ENCODE measurements at places on chromosomes 1 and 21.

- no peak for DNase-seq
Measured at GRCh38 chr1:3657096-3657475, 4.8 kb downstream of the TP73 start.

DNA sequence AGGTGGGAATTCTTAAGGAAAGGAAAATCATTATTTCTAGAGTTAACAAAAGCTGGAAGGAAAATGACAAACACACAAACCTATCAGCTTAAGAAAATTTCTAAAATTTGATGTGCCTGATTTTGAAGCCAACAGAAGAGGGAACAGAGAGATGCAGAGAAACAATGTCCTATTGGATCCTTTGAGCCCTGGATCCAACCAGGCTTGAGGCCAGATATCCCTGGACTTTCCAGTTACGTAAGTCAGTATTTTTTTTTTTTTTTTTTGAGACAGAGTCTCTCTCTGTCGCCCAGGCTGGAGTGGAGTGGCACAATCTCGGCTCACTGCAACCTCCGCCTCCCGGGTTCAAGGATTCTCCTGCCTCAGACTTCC, 648.9 kb downstream of the KIF26B start:
- DNase-seq: no peak

DNA sequence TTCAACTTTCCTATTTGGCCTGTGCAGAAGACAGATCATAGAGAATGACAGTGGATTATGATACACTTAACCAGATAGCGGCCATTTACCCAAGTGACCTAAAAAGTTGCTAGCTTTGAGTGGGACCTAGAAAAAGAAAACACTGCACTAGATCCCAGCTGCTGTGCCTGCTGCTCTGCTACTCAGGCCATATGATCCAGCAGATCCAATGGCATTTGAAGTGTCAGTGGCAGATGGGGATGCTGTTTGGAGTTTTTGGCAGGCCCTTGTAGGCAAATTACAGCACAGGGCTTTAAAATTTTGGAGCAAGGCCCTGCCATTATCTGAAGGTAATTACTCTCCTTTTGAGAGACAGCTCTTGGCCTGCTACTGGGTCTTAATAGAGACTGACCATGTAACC, 74.0 kb upstream of the KCNE2 start:
- no peak for DNase-seq

DNA sequence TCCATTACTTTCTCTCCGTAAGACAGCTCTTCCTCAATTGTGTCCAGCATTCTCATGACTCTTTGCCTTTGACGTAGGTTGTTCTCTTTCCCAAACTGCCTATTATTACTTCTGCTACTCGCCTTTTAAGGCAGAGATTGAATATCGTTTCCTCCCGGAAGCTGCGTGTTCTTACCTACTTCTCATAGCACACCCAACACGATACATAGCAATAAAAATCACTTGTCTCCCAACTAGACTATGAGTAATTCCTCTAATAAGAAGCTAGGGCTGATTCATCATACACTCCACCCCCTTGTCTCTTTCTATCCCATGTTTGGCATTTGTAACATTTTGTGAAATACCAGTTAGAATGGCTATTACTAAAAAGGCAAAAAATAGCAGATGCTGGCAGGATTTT, 55.8 kb upstream of the SGIP1 start:
- DNase-seq: no peak

Measured in SHP77 treated with DMSO at 0.1 percent for 48 hours (cell line).